Adrenal gland (tissue), 19 donors: ENCODE measurements at places on chromosomes 3 and 15. TPM values are rescaled to one million over a fixed set of nuclear protein-coding genes. Genes with fewer than 3 reads are reported as not detected.

The BOC gene
- 6.7 TPM for total RNA-seq

The MED12L gene
- total RNA-seq: 8.8 TPM

The IL12A gene
- 0.06 TPM for total RNA-seq

The ARNT2 gene
- 6.4 TPM for total RNA-seq

The LINGO1 gene
- total RNA-seq: 0.50 TPM

The ADCY5 gene
- 2.8 TPM for total RNA-seq

The FOXB1 gene
- total RNA-seq: not detected

The MORC1 gene
- not detected for total RNA-seq

The DUOXA1 gene
- 2.3 TPM for total RNA-seq

The IL17RC gene
- total RNA-seq: 57.7 TPM

The PIF1 gene
- total RNA-seq: 0.26 TPM

The CGNL1 gene
- 27.7 TPM for total RNA-seq

The SPCS1 gene
- total RNA-seq: 210 TPM

The TLR9 gene
- total RNA-seq: not detected

The BCL2A1 gene
- total RNA-seq: 2.8 TPM

The ISL2 gene
- total RNA-seq: not detected

The KBTBD8 gene
- 2.3 TPM for total RNA-seq

The SPINK8 gene
- total RNA-seq: not detected

The ADAMTS17 gene
- 6.8 TPM for total RNA-seq

The GOLGA6L25 gene
- not detected for total RNA-seq

The GOLGA6L9 gene
- 0.48 TPM for total RNA-seq

The CLRN1 gene
- total RNA-seq: 11.1 TPM

The SAMD7 gene
- total RNA-seq: not detected

The PDCD10 gene
- 25.0 TPM for total RNA-seq

The SEMA6D gene
- total RNA-seq: 10.3 TPM

The GOLGA8T gene
- total RNA-seq: not detected

The CCR2 gene
- total RNA-seq: 0.61 TPM

The TIMP4 gene
- total RNA-seq: 4.0 TPM

The DCP1A gene
- 26.6 TPM for total RNA-seq

The CMC1 gene
- total RNA-seq: 6.7 TPM

The ABCF3 gene
- 235 TPM for total RNA-seq

The LSAMP gene
- 7.2 TPM for total RNA-seq

The ARGFX gene
- not detected for total RNA-seq

The MEIS2 gene
- total RNA-seq: 45.0 TPM

The CCR1 gene
- total RNA-seq: 20.0 TPM

The NSUN3 gene
- 18.9 TPM for total RNA-seq

The LMAN1L gene
- total RNA-seq: 2.7 TPM

The CD80 gene
- 0.76 TPM for total RNA-seq

The GALNT15 gene
- 22.8 TPM for total RNA-seq

The METTL6 gene
- 34.2 TPM for total RNA-seq

The AHSG gene
- 0.22 TPM for total RNA-seq

The SLCO2A1 gene
- total RNA-seq: 24.1 TPM

The CIB2 gene
- total RNA-seq: 12.4 TPM

The FAM107A gene
- total RNA-seq: 3.0 TPM

The EPHA3 gene
- total RNA-seq: 0.36 TPM

The VPS39 gene
- total RNA-seq: 59.0 TPM

The CERS3 gene
- not detected for total RNA-seq

The CCDC39 gene
- total RNA-seq: not detected

The TGM5 gene
- total RNA-seq: 0.14 TPM
